DMS79 (cell line): ENCODE measurements at places on chromosomes 12 and 14.

DNA sequence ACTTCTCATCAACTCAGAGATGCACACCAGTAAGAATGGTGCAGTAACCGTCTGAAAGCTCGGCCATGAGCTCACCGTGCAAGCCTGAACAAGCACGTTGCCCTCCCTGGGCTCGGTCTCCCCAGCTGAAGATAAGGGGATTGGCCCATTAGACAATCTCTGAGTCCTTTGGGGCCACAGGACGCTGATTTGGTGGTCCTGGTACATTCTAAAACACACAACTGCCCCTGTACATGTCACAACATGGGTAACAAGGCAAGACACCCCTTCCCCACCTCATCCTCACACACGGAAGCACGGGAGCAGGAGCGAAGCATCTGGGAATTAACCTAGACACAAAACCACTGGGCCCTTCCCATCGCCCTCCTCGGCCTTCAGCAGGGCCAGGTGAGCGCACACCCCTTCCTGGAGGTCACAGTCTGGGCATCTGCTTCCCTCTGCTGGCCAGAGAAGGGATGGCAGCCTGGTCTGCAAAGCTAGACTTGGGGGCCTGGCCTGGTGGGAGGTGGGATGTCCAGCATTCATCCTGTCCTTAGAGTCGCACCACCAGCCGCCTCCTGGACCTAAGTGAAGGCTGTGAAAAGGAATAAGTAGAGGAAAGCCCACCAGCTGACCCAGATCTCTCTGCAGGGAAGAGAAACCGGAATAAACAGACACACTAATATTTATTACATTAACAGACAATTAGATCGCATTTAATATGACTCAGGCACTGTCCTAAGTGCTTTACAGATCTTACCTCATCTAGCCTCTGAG lies 18.9 kb upstream of the SMUG1 start:
- DNase-seq = peak; percentile 40

GRCh38 chr12:39442831-39443080 lies 164 bp downstream of the KIF21A start:
- DNase-seq = no peak

DNA sequence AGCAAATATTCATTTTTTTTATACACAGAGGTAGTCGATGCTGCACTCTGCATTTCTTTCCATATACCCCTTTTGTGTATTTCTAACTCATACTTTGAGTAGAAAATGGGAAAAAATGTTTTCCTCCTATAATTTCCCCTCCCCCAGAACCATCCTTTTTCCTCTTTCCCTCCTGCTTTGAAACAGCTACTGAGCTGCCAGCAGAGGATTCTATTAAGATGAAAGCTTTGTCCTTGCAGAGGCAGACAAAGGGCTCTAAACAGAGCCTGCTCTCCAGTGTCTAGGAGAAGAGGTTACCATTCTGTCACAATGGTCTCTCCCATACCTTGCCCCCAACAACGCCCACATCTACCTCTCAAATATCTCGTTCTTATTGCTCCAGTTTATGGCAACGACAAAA lies 74.6 kb upstream of the OSBPL8 start:
- DNase-seq = no peak

- DNase-seq = no peak
Measured at GRCh38 chr12:105138248-105138647, 30.7 kb downstream of the WASHC4 start.

DNA sequence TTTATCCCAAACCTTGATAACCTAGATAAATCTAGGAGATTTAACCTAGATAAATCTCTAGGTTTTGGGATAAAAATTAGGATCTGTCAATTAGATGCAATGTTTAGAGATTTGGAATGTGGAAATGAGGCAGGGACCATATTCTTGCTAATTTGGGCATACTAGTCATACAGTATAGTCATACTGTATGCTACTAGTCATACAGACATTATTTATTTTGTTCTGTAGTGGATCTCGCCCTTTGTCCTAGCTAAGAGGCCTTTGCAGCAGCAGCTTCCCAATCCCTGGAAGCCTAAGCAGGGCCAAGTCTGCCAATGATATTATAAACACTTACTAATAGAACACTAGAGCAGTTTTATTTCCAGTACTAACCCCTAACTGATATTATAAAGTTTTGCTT lies 136.4 kb downstream of the CEP128 start:
- no peak for DNase-seq

- DNase-seq = no peak
Measured at GRCh38 chr12:30450872-30451271, 244.8 kb downstream of the IPO8 start.

DNA sequence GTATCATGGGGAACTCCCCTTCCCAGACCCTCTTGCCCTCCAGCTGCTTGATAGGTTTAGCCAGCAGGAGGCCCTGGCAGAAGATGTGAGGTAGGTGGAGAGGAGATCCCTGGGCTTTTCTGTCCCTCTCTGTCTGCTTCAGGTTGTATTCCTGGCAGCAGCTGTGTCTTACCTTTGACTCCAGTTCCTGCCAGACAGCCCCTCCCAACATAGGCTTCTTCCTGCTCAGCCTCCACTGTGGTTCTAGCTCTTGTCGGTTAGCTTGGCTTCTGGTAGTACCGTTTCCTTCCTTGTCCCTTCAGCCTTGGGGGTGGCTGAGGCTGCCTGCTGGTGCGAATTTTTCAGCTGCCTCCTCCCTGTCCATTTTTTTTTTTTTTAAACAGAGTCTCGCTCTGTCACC lies 215.7 kb upstream of the CRY1 start:
- no peak for DNase-seq
